ENCODE measurements at places on chromosomes 4 and X. TPM values are rescaled to one million over a fixed set of nuclear protein-coding genes. Genes with fewer than 3 reads are reported as not detected.

The NLRP2B gene
- not detected for total RNA-seq

DNA sequence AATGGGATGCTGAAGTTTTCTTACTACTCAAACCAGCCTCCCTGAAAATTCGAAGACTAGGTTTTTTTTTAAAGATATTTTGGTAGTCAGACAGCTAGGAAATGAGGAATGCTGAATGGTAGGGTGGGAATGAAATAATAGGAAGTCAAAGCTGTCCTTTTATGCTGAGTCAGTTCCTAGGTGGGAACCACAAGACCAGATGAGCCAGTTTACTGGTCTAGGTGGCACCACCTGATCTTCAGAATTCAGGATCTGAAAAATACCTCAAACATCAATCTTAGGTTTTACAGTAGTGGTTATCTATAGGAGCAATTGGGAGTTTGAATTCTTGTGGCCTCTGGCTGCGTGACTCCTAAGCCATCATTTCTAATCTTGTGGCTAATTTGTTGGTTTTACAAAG, 183.1 kb upstream of the GALNT7 start:
- no peak for DNase-seq
- H3K4me3 ChIP-seq = no peak overlapping the region
- H3K27ac ChIP-seq = no peak overlapping the region

DNA sequence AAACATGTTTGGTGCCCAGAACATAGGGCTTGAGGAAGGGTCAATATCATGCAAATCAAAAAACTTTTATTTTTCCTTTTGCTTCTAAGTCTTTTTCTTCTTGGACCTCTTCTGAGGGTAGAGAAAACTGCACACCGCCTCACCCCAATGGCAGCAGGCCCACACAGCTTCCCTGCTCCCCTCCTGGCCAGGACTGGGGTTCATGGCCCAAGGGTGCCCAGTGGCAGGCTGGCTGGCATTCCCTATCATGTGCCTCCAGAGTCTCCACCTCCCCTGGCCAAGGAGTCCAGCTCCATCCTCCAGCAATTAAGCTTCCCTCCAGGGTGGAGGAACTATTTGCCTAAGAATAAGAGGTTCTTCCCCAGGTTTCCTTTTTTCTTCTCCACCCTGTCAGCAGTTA, 529.6 kb upstream of the SPANXN1 start:
- H3K27me3 ChIP-seq = no peaks in the 10 kb centered on the region
- H3K27ac ChIP-seq = no peak overlapping the region
- no peak for DNase-seq
- H3K36me3 ChIP-seq = no peaks in the 10 kb centered on the region

DNA sequence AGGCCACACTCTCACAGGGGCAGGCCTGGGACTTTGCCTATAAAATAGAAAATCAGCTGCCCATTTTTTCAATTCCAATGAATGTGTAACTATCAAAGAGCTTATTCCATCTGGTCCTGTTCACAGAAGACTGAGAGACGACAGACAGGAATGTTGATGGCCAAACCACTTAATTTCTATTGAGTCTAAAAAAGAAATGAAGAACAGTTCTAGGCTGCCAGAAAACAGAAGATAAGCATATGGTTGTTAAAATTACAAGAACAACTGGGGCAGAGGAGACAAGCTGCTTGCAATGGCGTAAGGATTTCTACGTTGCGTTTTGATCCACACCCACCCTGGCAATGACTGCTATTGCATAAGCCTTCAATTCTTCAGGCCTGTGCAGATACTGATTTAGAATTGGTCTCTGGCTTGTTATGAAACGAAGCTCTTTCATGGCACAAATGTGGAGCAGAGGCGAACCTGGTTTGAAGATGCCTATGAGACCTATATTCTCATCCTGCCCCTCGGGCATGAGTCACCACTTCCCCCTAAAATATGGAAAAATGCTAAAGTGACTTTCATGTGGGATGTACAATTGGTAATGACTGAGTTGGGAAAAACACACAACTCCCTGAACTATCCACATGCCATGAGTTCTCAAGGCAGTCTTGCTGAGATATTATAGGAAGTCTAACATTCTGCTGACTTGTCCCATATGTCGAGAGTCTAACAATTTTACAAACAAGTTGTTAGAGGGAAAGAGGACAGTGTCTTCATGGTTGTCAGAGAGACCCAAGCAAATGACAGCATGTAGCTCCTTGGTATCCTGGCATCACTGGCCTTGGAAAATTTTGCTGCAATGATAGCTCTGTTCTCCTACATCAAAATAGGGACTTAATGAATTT, 37.9 kb upstream of the SORBS2 start:
- no peaks in the 10 kb centered on the region for H3K27me3 ChIP-seq
- no peak overlapping the region for H3K27ac ChIP-seq

Measured in HCT116 (cell line).